Nephron progenitor cell (in vitro differentiated cells): ENCODE measurements at places on chromosomes 7 and 10.

DNA sequence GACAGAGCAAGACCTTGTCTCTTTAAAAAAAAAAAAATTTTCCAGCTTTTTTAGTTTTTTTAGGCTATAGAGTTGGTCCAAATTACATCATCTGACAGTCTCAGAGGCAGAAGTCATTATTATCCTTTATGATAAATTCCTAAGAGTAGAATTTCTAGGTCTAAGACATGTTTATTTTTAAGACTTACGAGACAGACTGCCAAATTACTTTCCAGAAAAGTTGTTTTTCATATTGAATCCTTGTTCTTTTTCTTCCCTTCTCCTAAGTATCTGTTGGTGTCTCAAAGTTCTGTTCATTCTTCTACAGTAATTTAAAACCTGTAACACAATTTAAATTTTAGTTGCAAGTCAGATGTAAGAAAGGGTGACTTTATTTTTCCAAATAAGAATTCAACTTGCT lies 421.4 kb downstream of the GALNT17 start:
- DNase-seq, result no peak

GRCh38 chr7:81802251-81802650 lies 32.4 kb upstream of the HGF start:
- no peak for DNase-seq

GRCh38 chr7:139536152-139536551 lies 12.7 kb downstream of the CLEC2L start:
- DNase-seq, result no peak

DNA sequence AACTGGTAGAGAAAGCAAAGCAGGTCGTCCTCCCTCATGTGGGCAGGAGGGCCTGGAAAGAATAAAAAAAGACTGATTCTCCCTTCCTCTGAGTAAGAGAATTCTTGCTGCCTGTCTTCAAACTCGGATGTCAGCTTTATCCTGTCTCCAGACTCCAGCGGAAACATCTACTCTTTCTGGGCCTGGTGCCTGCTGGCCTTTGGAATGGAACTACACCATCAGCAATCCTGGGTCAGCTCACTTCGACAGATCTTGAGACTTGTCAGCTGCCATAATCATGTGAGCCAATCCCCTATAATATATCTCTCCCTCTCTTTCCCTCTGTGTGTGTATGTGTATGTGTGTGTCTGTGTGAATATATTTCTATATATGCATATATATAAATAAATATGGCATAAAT lies 411.0 kb upstream of the DPP6 start:
- DNase-seq, result no peak

- no peak for DNase-seq
These were observed 121.8 kb downstream of the KMT2C start for GRCh38 chr7:152313831-152314604.

DNA sequence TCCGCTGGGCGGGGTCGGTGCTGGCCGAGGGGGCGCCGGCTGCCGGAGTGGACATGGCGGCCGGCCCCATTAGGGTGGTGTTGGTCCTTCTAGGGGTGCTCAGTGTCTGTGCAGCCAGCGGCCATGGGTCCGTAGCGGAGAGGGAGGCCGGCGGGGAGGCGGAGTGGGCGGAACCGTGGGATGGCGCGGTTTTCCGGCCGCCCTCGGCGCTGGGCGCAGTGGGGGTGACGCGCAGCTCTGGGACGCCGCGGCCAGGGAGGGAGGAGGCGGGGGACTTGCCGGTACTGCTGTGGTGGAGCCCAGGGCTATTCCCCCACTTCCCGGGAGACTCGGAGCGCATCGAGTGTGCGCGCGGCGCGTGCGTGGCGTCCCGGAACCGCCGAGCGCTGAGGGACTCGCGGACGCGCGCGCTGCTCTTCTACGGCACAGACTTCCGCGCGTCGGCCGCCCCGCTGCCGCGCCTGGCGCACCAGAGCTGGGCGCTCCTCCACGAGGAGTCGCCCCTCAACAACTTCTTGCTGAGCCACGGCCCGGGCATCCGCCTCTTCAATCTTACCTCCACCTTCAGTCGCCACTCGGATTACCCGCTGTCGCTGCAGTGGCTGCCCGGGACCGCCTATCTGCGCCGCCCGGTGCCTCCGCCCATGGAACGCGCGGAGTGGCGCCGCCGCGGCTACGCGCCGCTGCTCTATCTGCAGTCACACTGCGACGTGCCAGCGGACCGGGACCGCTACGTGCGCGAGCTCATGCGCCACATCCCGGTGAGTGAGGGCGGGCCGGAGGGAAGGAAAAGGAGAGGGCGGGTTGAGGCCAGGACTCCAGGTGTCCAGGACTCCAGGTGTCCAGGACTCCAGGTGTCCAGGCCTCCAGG lies 9.3 kb upstream of the CHCHD1 start:
- peak; percentile 76 for DNase-seq

DNA sequence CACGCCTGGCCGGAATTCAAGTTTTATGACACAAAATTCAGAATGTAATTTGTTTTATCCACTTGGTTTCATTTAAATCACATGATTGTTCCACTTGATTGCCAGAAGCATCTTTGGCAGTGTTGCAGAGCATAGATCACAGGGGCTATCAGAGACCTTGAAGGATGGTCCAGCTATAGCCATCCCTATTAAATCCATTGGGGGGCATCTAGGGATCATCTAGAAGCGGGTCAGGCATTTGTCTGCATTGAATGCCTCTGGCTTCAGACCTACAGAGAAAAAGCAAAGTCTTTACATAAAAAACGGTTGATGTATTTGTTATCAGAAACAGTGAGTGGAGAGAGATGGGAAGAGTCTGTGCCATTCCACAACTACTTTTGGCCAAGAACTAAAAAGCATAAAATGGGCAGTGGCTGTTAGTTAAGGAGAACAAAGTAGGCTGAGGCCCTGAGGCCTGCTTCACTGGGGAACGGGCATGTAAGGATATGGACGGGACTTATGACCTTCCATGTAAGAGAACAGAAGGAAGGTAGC lies 146.3 kb downstream of the NXPH1 start:
- DNase-seq, result no peak

- no peak for DNase-seq
These were observed 48.6 kb upstream of the DPYSL4 start for GRCh38 chr10:132138133-132138532.

DNA sequence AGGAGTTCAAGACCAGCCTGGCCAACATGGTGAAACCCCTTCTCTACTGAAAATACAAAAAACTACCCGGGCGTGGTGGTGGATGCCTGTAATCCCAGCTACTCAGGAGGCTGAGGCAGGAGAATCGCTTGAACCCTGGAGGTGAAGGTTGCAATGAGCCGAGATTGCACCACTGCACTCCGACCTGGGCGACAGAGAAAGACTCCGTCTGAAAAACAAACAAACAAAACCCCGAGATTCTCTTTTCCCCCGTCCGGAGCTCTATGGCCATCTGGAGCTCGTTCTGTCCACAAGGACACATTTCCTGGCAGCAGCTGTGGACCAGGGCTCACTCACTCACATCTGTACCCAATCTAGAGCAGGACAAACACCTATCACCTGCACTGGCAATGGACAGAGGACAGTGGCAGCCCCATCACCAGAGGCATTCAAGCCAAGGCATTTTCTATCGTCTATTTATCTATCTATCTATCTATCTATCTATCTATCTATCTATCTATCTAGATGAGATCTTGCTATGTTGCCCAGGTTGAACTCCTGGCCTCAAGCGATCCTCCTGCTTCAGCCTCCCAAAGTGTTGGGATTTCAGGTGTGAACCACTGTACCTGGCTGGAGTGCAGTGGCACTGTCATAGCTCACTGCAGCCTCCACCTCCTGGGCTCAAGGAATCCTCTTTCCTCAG lies 167.1 kb upstream of the TNRC18 start:
- DNase-seq, result no peak

DNA sequence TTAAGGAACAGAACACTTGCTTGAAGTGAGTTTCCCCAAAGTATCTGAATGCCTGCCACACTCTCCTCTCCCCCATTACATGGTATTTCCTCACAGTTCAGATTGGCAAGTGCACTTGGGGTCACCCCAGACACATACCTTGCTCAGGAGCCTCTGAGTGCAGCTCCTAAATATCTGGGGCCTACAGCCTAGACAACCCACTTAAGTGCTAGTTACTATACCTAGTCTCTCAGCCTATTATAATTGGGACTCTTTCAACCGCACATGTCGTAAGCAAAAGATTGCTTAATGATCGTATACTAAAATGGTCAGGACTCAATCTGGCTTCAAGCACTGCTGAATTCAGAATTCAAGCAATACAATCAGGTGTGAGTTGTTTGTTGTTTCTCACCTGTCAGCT lies 19.9 kb downstream of the TMEM176B start:
- no peak for DNase-seq

DNA sequence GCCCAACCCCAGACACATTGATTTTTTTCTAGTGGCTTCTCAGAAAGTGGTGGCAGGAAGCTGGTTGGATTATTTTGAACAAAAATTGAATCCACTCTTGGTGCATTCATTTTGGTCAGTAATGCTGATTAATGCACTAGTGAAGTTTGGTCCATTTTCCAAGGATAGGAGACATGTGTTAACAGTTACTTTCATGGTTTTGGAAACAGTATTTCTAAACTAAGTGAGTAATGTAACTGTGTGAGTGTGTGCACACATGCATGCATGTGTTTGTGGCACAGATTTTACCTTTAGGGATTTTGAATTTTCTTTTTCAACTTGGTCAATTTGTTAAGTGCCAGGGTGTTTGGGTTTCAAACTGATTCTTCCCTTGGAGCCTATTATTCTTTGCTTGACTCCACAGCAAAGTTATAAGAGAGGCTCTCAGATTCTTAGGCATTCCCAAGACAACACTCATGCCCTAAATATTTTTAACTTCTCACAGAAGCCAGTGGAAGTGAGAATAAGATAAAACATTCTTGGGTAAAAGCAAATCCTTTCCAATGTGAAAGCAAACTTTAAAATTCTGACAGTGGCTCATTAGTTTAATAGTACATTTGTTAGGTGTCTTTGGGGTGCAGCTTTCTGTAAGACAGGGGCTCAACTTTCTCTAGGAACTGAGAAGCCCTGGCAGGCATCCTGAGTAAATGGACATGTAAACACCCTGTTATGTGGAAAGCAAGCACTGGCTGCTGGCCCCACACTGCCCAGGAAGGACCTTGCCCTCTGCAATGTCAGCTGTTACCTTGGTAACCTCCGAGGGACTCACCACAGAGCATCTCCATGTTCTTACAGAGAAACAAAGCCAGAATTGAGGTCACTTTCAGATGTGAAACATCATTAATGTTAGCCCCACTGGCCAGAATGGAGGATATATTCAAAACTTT lies 68.4 kb downstream of the ASAH2B start:
- DNase-seq, result no peak

DNA sequence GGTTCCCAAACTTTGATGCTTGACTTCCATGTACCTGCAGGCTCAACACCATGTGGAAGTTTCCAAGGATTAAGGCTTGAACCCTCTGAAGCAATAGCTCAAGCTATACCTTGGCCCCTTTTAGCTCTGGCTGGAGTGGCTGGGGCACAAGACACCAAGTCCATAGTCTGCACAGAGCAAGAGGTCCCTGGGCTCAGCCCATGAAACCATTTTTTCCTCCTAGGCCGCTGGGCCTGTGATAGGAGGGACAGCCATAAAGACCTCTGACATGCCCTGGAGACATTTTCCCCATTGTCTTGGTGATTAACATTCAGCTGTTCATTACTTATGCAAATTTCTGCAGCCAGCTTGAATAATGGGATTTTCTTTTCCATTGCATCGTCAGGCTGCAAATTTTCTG lies 14.4 kb downstream of the DGKI start:
- no peak for DNase-seq

DNA sequence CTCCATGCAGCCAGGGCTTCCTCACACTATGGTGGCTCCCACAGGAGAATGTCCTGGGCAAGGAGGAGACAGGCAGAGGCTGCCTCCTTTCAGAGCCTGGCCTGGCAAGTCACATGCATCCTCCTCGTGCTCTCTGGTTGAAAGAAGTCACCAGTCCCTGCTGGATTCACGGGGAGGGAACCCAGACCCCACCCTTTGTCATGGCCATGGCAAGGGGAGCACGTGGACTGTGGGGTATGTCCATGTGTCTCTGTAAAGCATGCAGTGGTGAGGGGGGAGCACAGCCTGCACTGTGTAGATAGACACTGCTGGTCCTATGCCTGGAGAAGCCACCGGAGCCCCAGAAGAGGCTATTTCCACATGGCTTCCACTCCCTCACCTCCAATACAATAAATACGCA lies 225.0 kb downstream of the TCERG1L start:
- no peak for DNase-seq

DNA sequence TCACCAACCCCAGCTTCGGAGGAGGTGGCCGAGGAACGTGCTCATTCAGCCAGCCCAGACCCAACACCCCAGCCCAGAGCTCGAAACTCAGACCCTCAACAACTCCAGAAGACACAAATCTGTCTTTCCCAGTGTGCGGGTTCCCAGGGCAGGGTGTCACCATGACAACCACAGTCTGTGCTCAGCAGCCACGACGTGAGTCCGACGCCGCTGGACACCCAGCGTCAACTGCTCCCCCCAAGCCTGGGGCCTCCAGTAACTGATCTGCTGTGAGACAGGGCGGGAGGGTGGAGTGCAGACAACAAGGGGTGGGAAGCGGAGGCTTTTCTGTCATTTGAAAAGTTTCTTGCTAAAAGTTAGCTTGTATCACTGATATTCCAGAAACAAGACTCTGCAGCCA lies 167.2 kb downstream of the MAD1L1 start:
- DNase-seq, result peak; percentile 50

GRCh38 chr7:150481186-150481920 lies 30.9 kb downstream of the GIMAP8 start:
- no peak for DNase-seq

GRCh38 chr10:34862892-34863291 lies 47.8 kb upstream of the PARD3 start:
- DNase-seq, result no peak

DNA sequence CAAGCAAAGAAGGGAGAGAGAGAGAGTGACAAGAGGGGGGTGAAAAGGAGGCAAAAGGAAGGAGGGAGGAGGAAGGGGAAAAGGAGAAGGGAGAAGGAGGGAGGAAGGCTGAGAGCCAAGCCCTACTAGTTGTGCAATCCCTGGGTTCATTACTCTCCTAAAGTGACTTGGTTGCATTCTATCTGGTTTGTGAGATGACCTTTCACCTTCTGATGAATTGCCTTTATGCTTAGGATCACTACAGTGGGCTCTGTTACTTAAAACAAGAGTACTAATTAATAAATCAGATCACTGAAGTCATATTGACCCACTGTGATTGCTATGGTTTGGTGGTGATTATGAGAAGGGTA lies 144.9 kb downstream of the KIF20B start:
- no peak for DNase-seq

GRCh38 chr7:27567266-27567665 lies 95.4 kb downstream of the HIBADH start:
- DNase-seq, result no peak

- no peak for DNase-seq
These were observed 381.8 kb upstream of the FZD8 start for GRCh38 chr10:36023939-36024338.

GRCh38 chr10:24207781-24208611 lies 942 bp upstream of the KIAA1217 start:
- no peak for DNase-seq

GRCh38 chr10:124126983-124127385 lies 33.6 kb upstream of the CHST15 start:
- DNase-seq, result no peak

DNA sequence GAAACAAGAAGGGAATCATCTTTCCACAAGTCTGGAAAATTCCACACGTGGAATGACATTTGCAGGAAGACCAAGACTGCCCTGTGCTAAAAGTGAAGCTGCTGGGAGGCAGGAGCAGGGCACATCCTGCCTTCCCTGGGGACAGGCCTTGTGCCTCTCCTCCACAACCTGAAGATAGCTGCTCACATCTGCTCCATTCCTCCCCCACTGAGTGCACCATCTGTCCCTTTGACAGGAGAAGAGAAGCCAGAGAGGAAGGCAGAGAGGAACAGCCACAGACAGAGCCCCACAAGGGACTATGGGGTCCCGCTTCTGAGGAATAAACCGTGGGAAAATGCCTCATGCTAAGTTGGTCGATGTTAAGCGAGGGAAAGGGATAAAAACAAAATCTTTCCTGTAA lies 15.9 kb upstream of the FAM171A1 start:
- no peak for DNase-seq
